Tibial nerve (tissue), 4 donors: ENCODE measurements at places on chromosomes 11 and 22. TPM values are rescaled to one million over a fixed set of nuclear protein-coding genes. Genes with fewer than 3 reads are reported as not detected.

The CLMP gene
- total RNA-seq = 89.0 TPM

DNA sequence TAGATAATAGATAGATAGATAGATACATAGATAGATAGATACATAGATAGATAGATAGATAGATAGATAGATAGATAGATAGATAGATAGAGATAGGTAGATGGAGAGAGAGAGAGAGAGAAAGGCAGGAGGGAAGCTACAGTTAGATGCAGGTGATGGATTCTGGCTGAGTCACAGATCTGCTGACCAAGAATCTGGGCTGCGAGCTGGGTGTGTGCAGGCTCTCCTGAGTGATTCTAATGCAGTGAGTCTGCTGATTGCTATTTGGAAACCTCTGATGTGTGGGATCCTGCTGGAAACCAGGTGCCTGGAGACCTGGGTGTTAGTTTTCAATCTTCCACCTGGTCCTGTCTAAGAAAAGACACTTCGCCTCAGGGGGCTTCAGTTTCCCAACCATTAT is 1441.8 kb downstream of the TBC1D22A start:
- H3K4me3 ChIP-seq = no peak overlapping the region
- H3K36me3 ChIP-seq = no peaks in the 10 kb centered on the region
- no peaks in the 10 kb centered on the region for H3K4me1 ChIP-seq
- H3K27ac ChIP-seq = no peak overlapping the region

DNA sequence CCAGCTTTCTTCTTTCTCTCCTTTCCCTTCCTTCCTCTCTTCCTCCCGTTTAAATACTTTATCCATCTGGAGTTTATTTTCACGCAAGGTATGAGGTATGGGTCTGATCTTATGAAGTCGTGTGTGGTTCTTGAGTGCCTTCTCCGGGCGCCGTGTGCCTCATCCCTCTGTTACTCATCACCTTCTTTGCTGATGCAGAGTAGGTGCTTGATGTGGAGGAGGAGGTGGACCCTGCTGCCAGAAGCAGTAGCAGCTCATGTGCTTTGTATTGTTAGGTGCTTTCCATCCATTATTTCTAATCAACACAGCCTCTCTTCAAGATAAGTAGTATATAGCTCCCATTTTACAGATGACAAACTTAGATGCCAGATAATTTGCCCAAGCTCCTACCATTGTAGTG is 47.0 kb downstream of the TNRC6B start:
- H3K27ac ChIP-seq = no peak overlapping the region
- H3K27me3 ChIP-seq = no peaks in the 10 kb centered on the region
- DNase-seq = no peak
- H3K4me3 ChIP-seq = no peak overlapping the region
- H3K4me1 ChIP-seq = peaks cover 14% of the 10 kb centered on the region

DNA sequence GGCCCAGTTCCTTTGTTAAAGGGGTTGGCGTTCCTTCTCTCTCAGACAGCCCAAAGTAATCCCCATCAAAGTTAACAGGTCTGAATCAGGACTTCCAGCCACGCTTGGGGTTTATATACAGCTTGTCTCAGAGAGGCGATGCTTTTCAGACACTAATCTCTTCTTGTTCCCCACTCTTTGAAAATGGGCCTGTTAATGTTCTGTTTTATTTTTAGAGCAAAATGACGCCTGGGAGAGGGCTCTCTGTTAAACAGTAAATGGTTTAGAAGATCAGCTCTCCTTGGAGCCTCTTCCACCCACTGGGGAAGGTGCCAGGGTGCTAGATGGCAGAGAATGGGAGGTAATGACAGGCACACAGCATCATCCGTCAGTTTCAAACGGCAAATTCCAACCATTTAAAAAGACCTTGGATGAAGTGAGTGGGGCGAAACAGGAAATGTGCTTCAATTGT is 235.9 kb upstream of the NARS2 start:
- no peaks in the 10 kb centered on the region for H3K27me3 ChIP-seq
- H3K4me3 ChIP-seq = no peak overlapping the region
- no peak overlapping the region for H3K27ac ChIP-seq
- no peaks in the 10 kb centered on the region for H3K36me3 ChIP-seq

GRCh38 chr11:131858505-131858904 is 488.1 kb downstream of the NTM start:
- no peaks in the 10 kb centered on the region for H3K27me3 ChIP-seq
- H3K4me1 ChIP-seq = no peaks in the 10 kb centered on the region
- H3K36me3 ChIP-seq = no peaks in the 10 kb centered on the region
- no peak for DNase-seq
- H3K27ac ChIP-seq = no peak overlapping the region
- H3K4me3 ChIP-seq = no peak overlapping the region

DNA sequence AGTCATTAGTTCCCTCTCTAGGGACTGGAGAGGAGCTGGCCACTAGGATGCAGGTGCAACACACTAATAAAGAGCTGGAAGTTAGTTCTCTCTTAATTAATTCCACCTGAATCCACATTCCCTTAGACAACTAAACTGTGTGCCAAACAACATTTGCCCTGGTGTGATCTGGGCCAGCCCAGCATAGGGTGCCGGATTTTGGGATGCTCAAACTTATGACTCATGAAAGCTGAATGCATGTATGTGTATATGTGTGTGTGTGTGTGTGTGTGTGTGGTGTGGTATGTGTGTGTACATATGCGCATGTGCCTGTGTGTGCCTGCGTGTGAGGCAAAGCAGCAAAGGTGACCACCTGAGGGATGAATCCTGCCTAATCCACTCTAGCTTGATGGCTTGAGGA is 110.7 kb downstream of the EHF start:
- H3K4me1 ChIP-seq = no peaks in the 10 kb centered on the region
- no peaks in the 10 kb centered on the region for H3K27me3 ChIP-seq
- no peak overlapping the region for H3K27ac ChIP-seq
- no peak for DNase-seq

DNA sequence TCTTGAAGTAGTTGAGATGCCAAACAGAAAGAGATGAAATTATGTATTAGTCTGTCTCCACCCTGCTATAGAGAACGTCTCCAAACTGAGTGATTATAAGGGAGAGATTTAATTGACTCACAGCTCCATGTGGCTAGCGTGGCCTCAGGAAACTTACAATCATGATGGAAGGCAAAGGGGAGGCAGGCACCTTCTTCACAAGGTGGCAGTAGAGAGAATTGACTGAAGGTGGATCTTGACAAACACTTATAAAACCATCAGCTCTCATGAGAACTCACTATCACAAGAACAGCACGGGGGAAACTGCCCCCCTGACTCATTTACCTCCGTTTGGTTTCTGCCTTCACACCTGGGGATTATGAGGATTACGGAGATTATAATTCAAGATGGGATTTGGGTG is 794.0 kb downstream of the CNTN5 start:
- no peaks in the 10 kb centered on the region for H3K36me3 ChIP-seq
- no peaks in the 10 kb centered on the region for H3K27me3 ChIP-seq
- H3K4me1 ChIP-seq = no peaks in the 10 kb centered on the region
- no peak for DNase-seq
- no peak overlapping the region for H3K4me3 ChIP-seq
- no peak overlapping the region for H3K27ac ChIP-seq
